ENCODE measurements at places on chromosomes 6 and 20.

- no peak for DNase-seq
These were observed 3.5 kb upstream of the BTN3A2 start for GRCh38 chr6:26361544-26361943.

DNA sequence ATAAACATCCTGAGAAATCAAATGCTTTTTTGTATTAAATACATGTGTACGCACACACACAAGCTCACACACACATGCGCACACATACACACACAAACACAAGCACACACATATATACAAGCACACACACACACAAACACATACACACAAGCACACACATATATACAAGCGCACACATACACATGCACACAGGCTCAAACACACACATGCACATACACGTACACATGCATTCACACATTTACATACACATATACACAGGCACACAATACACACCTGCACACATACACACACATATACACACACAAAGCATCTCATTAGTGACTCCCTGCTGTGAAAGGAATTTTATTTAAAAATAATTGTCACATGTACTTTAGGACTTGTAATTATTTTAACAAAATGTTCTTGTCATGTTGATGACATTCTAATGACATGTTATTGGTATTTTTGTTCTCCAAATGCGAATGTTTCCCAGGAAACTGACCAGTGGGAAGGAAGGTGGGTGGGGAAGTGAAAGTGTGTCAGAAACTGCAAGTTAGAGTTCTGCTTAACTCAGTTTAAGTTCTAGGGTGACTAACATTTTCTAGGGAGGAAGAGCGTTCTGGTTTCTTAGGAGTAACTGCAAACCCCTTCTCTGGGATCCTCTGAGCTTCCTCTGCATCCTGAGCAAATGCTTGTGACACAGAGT is 113.9 kb upstream of the ZNF217 start:
- DNase-seq: no peak

GRCh38 chr6:6730831-6731230 is 142.3 kb downstream of the LY86 start:
- no peak for DNase-seq

DNA sequence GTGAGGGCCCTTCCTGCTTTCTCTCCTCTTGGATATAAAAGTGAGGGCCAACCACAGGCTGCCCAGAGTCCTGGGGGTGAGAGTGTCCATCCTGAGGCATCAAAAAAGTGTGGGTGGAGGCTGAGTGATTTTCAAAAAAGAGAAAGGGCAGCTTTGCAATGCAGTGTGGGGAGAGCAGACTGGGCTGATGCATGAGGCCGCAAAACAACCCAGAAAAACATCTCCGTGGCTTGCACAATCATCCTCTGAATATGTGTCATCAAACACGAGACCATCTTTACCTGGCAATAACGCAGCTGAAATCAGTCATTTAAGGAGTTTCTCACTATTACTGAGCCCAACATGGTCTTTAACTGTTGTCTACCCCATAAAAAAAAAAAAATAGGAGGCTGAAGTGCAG is 191.2 kb upstream of the SOX4 start:
- DNase-seq: no peak

- no peak for DNase-seq
These were observed 12.9 kb downstream of the COX7A2 start for GRCh38 chr6:75230484-75231325.

DNA sequence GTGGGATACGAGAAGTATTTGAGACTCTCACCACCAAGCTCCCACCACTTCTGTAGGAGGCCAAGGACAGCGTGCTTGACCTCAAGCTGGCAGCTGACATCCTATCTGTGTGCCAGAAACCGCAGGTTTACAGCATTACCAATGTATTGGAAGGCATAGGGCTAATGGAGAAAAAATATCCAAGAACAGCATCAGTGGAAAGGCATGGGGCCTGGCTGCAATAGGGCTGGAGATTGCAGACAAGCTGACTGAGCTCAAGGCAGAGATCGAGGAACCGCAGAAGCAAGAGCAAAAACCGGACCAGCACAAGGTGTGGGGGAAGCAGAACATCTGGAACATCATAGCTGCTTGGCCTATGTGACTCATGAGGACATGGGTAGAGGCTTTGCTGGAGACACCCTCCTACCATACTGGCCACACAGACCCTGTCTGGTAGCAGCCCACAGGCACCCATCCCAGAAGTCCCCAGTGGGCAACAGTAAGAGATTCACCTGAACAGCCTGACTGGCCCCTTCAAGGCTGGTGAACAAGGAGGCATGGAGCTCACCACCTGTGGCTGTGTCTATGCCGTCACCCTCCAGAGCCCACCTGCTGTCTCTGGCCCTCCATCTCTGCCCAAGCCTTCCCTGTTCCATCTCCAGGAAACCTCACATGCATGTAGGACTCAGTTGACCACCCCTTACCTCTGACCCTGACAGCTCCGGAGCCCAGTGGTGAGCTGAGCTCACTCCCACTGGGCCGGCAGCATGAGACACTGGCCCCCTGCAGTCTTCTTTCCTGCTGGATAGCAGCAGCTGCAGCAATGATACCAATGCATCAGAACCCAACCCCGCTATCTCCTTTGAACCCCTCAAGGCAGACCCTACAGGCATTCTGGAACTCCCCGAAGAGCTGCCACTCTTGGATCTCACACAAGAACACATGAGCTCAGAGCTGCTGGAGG is 171.1 kb downstream of the KIF6 start:
- no peak for DNase-seq

DNA sequence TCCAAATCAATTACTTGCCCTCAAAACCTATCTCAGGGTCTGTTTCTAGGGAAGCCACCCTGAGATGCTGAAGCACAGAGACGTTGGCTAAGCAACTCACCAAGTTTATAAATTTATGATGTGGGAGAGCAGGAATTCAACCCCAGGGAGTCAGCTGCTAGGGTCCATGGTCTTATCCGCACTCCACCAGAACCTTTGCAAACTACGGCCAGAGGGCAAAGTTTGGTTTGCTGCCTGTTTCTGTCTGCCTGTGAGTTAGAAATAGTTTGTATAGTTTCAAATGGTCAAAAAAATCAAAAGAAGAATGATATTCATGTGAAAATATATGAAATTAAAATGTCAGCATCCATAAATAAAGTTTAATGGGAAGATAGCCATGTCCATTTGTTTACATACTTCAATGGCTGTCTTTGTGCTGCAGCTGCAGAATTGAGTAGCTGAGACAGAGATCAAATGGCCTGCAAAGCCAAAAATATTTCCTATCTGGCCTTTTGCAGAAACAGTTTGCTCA is 83.7 kb upstream of the ZFP64 start:
- no peak for DNase-seq

GRCh38 chr20:35515341-35515740 is 14.1 kb downstream of the C20orf173 start:
- DNase-seq: no peak

DNA sequence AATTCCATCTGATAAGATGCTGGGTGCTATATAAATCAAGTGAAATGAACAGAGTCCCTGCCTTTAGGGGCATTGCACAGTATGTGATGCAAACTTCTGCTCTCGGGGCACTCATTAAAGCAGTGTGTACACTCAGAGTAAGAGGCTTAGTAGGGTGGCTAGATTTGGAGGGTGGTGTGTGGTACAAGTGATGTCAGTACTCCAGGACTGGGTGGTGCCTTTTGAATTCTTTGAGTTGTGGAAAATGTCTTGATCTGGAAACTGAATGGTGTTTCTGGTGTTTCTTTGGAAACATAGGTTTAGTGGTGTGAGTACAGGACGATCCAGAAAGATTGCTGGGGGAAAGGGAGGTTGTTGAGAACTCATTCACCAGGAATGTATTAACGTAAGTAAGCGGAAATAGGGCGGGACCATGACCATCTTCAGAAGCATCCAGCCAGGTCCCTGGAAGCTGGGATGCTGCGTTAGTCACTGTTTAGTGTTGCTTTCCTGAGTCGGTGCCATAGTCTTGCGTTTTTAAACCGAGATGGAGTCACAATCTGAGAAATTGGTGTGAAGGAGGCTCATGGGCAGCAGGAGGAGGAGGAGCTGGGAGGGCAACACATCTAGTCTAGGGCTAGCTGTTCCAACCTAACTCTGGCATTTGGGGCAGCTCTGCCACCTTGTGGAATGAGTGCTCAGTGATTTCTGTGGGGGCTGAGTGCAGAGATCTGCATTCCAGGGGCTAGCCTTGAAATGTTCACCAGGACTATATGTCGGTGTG is 70.3 kb downstream of the SCAND1 start:
- DNase-seq: peak; percentile 30

GRCh38 chr20:51301026-51301425 is 241.5 kb downstream of the NFATC2 start:
- no peak for DNase-seq

- DNase-seq: no peak
These were observed 215.0 kb downstream of the SLC24A3 start for GRCh38 chr20:19427480-19427879.

DNA sequence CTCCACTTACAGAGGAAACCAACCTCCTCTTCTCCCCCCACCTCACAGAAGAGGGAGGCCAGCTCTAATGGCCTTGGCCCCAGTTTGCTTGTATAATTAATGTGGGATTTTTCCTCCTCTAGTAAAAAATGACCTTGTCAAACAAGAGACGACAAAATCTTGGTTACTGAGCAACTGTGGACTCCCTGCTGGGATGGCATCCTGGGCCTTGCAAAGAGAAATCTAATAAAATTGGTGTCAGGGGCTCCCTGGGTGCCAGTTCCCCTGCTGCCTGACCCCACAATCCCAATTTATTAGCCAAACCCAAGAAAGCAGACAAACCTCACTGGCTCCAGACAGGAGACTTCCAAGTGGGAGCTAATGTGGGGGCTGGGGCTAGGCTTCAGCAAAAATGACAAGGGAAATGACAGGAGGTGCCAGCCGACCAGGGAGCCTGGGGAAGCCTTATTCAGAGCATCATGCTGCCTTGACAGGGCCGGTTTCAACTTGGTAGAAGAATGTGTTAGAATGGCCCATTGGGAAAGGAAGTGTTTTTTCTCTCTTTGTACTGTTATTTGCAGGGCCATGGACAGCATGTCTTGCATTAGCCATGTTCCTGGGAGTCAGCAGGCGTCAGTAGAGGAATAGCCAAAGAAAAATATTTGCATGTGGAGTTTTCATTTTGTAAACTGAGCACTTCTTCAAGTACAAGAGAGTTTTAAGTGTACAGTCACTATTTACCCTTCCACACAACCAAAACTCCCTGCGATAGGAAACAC is 816.9 kb downstream of the DHX35 start:
- DNase-seq: no peak

DNA sequence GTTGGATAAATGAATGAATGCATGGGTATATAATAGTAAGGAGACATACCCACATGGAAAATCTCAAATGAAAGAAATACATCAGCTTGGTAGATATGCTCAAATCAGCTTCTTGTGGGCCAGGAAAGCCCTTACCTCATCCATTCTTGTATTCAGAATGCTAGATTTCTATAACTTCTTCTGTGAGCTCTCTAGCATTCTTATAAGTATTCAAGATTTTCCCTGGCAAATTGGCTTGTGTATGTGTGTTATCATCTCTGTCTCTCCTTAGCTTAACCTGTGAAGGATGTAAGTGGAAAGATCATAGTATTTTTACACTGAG is 100.8 kb downstream of the OR2B2 start:
- DNase-seq: no peak

DNA sequence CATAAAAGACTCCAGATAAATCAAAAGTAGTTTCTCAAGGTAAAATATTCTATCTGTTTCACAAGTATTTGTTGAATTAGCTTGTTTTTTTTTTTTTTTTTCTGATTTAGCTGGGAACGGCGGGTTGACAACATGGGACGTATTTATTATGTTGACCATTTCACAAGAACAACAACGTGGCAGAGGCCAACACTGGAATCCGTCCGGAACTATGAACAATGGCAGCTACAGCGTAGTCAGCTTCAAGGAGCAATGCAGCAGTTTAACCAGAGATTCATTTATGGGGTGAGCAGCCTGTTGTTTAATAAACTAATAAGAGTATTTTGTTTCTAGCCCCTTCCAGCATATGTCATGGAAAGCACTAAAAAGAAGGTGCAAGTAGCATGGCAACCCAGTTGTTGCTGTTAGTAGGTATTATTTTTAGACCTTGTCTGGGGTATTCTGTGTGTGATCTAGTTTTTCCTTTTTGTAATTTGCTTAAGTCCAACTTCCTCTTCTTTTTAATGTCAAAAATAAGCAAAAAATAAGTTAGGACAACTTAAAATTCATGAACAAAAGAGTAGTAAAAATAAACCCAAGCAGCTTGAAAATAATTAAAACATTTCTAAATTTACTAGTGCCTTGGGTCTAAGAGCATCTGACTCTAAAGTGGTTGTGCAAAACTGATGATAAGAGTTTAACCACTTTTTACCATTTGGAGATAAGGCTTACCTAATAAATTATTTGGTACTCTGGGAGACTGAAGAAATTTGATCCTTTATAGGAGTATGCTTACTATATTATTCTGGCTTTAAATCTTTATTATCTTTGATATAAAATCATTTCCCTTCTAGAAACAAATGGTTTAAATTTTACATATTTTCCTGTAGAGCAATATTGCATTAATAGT is 70.8 kb upstream of the DYNLRB1 start:
- no peak for DNase-seq

DNA sequence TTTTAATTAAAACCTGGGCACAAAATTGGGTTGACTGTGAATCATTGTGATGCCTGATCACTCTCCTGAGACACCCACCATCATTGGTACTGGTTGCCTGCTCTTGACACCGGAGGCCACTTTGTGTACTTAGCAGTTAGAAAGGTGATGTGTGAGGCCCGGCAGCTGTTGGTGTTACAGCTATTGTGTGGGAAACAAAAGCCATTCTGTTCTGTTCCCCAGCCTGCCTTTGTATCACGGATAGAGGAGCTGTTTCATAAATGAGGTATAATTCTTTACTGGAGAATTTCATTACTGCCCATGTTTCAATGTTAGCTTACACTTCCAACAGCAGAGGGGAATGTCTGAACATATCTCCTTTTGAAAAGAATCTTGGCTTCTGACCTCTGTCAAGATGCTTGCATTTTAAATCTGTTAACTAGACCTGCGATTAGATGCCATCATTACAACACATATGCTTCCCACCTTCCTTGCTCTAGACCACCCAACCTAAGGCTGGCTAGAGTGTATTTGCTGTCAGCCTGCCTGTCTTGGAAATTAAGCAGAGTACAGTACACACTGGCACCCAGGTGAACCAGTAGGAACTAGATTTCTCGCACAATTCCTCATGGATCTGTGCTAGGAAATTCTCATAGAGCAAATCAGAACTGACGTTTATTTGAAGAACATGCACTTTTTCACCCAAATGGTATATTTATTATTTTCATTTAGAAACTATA is 142.4 kb upstream of the INSM1 start:
- DNase-seq: no peak
